Activated naive CD8-positive, alpha-beta T cell treated with anti-CD3 and anti-CD28 coated beads for 36 hours (primary cell): ENCODE measurements at places on chromosomes 6 and 20. TPM values are rescaled to one million over a fixed set of nuclear protein-coding genes. Genes with fewer than 3 reads are reported as not detected.

- DNase-seq: no peak
Observed at GRCh38 chr6:36598326-36598725, 4.2 kb downstream of the SRSF3 start.

- DNase-seq: no peak
Observed at GRCh38 chr6:139852488-139853140, 478.2 kb upstream of the CITED2 start.

GRCh38 chr6:7921632-7922092 lies 11.1 kb upstream of the TXNDC5 start:
- no peak for DNase-seq

- no peak for DNase-seq
Observed at GRCh38 chr6:51459958-51460357, 627.5 kb downstream of the PKHD1 start.

- no peak for DNase-seq
Observed at GRCh38 chr6:23340271-23340670, 770.9 kb downstream of the HDGFL1 start.

DNA sequence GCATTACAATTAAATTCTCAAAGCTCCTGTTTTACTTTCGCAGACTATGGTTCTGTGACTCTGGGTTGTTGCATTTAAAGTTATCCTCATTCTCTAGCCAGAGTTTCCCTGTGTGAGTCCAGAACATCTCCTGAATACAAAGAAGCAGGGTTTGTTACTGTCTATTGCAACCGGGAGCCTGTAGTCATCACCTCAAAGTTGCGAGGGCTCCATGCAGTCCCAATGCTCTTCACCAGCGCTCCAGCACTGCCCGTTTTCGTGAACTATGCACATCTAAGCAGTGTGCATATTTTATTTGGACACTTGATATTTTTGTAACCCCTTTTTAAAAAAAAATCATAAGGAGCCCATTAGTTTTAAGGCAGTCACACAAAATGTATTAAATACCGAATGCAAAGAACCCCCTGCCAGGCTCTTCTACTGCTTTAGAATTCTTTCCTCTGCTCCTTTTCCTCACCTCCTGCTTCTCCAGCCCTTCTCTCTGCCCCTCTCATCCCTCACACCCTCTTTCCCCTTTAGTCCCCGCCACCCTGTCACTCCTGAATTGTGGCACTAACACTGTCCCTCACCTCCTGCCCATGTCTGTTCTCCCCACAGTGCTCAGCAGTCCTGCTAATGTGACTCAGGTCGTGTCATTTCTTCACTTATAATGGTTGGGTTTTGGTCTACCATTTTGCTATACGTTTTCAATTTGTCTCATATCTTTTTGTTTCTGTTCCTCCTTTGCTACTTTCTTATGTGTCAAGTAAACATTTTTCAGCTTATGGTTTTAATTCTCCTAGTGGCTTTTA lies 1.1 kb upstream of the HLA-C start:
- DNase-seq: peak; percentile 20

GRCh38 chr6:99790679-99791078 lies 184.0 kb downstream of the PRDM13 start:
- no peak for DNase-seq

DNA sequence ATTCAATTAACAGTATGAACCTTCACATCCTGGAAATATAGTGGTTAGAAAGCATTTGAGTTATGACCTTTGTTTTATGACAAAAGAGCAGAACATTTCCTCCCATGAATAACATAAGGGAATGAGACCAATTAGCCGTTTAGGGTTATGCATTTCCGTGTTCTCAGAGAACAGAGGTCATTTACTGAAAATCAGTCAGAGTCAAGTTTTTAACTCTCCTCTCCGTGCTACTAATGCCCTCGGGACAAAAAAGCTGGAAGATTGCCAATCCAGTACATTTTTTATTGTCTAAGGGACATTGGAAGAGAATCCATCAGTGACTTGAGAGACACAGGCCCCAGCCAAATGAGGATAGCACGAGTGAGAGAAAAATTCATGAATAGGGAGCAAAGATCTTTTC lies 632.7 kb downstream of the RFPL4B start:
- no peak for DNase-seq

GRCh38 chr6:129340983-129341382 lies 369.0 kb downstream of the ARHGAP18 start:
- no peak for DNase-seq

GRCh38 chr20:61881416-61881815 lies 184.3 kb downstream of the TAF4 start:
- no peak for DNase-seq

DNA sequence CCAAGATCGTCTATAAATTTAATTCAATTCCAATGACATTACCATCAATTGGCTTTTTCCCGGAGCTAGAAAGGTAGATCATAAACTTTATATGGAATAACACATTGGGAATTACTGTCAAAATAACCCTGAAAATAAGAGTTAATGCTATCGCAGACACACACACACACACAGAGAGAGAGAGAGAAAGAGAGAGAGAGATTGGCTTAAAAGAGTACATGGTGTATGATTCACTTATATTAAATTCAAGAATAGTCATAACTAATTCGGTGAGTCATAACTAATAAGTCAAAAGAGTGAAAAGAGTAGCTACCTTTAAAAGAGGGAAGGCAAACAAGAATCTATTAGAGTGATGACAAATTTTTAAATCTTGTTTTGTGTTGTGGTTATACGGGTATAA lies 425.5 kb downstream of the TBC1D32 start:
- no peak for DNase-seq

DNA sequence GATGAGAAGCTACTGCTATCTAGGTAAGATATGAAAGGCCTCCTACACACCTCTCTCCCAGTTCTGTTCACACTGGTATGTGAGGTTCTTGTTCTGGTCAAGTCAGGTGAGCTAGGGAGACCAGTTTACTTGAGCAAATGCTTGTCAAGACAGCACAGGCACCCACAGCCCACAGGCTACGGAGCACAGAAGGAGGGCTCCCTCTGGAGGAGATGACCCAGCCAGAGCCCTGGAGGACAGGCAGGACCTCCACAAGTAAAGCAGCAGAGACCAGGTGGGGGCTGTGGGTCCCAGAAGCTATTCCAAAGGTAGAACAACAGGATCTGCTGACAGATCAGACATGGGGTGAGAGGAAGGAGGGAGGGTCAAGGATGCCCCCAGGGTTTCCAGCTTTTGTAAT lies 13.2 kb downstream of the MMP24OS start:
- no peak for DNase-seq

GRCh38 chr6:109526905-109527628 lies 44.0 kb upstream of the ZBTB24 start:
- DNase-seq: peak; percentile 30

DNA sequence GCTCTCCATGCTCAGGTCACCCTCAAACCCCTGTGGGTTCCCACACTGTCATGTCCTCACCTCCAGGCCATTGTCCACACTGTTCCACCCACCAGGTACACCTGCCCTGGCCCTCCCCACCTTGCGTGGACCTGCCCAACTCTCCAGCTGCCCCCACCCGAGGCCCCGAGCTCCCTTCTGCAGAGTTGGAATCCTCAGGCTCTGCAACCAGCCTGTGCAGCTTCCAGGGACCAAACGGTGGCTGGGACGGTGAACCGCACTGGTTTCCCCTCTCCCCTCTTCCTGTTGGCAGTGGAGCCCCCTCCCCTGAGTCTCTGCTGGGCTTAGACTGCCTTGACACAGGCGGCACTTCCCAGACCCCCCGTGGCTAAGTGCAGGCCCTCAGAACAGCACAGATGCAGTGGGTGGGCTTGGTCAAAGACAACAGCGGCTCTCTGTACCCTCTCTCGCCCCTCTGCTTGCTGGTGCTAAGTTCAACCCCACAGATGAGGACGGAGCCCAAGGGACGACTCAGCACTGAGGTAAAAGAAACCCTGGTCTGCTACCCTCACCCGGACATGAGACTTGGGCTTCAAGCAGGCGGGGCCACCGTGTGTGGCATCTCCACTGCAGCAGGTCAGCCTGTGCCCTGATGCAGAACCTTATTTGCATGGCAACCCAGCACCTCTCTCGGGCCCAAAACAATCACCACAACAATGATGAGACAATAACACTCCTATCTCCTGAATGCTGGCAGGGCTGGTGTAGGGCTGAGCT lies 11.0 kb downstream of the ZBP1 start:
- DNase-seq: no peak

DNA sequence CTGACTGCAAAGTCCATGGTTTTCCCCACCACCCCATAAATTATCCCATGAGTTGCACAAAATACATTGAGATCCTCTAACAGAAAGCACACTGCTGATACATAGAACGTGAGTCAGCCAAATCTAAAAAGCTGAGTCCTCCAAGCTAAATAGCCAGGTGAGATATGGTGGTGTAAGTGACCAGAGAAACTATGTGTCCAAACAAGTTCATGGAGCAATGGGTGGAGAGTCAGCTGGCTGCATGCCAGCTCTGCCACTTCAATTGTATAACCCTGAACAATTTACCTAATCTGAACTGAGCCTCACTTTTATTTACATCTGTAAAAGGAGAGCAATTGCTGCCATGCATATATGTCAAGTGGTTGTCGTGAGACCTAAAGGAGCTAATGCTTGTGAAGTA lies 9.7 kb downstream of the SNAP25 start:
- no peak for DNase-seq

DNA sequence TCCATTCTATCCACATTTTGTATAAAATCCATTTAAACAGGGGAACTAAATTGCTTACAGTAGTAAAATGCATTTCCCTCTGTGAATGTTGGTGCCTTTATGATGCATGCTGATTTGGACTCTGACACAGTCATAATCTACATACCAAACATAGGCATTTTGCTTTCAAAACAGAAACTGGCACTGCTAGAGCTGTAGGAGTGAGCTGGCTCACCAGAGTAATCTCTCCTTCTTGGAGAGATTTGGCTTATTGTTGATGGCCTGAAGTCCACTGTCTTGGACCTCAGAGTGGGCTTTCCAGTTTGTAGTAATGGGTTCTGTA lies 363.2 kb upstream of the FLRT3 start:
- DNase-seq: no peak

DNA sequence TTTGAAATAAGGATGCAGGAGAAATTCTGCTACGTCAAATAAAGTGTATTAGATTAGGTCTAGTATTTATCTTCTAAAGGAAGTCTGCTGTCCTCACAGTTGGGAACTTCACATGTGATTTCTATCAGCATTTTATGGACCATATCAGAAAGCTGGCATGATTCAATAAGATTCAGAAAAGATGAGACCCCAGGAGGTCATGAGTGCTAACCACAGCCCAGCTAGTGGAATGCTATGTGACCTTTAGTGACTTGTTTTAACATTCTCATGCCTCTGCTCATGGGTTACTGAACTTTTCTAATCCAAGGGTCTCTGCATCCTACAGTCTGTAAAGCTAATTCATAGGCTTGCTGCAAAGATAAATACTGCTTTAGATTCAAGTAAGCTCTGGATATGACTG lies 150.1 kb downstream of the GMPR start:
- DNase-seq: no peak

DNA sequence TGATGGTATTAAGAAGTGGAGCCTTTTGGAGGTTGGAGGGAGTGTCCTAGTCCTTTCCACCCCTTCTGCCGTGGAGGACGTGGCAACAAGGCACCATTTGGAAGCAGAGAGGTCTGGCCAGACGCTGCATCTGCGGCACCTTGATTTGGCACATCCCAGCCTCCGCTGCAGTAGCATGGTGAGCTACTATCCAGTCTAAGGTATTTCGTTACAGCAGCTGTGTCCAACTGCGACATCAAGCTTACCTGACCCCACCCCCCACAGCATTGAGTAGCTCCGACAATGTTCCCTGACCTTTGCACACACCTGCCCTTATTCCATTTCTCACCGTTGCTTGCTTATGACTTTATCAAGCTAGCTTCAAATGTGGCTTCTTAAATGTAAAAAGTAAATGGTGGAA lies 29.8 kb upstream of the SYNJ2 start:
- no peak for DNase-seq

- no peak for DNase-seq
Observed at GRCh38 chr6:150373260-150373701, 4.5 kb downstream of the IYD start.

- no peak for DNase-seq
Observed at GRCh38 chr6:129513471-129513870, 196.5 kb downstream of the ARHGAP18 start.

DNA sequence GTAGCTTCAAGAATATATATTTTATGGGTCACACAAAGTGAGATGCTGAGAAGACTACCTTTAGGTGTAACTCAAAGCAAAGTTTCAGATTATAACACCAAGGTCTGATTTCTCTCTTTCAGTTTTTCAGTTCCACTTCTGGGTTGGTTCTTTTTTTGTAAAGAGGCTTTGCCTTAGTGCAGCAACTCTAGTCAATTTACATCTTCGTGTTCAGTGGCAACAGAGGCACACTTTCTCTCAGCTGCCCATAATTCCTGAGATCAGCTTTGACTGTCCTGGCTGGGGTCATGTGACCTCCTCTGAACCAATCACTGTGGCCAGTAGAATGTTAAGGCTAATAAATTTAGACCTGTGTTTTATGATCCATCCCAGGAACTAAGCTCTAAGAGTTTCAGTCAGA lies 120.2 kb downstream of the TINAG start:
- no peak for DNase-seq

- DNase-seq: no peak
Observed at GRCh38 chr6:144302701-144303372, 17.7 kb downstream of the UTRN start.

- DNase-seq: peak; percentile 41
Observed at GRCh38 chr6:53410508-53411258, 61.9 kb upstream of the ELOVL5 start.

DNA sequence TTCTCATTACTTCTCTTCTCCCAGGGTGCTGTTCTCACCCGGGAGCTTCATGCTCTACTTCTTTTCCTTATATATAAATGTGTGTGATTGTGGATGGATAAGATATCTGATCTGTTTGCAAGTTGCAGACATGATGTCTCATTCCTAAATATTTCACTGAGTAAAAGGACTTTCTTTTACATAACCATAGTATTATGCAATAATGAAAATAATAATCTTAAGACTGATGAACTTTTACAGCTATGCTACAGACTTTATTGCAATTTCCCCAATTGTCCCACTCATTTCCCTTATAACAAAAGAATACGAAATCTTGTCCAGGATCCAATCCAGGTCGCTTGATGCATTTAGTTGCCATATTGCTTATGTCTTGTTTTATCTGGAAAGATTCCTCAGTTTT lies 284.5 kb upstream of the JAG1 start:
- DNase-seq: no peak

DNA sequence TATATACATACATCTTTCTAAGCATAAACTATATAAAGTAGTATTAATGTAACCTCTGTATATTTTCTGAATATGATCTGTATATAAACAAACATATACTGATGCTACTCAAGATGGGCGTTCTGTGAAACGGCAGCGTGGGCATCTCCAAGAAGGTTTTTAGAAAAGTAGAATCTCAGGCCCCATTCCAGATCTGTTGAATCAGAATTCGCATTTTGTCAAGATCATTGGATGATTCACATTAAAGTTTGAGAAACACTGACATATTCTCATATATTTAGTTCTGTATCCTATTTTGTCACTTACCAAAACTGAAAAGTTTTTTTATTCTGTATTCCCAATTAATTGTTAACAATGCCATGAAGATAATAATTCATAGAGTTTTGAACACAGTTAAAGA lies 5.5 kb downstream of the C6orf141 start:
- no peak for DNase-seq

Gene SMLR1
- total RNA-seq: not detected

Gene SLC17A2
- total RNA-seq: not detected

Gene ZBTB12
- 3.1 TPM for total RNA-seq

Gene SCRT2
- not detected for total RNA-seq

Gene CALHM5
- total RNA-seq: not detected

Gene TP53RK
- total RNA-seq: 13.4 TPM

Gene RUNX2
- 5.8 TPM for total RNA-seq

Gene FARS2
- 18.4 TPM for total RNA-seq

Gene OPN5
- total RNA-seq: not detected

Gene KCNK15
- total RNA-seq: 0.31 TPM

Gene FKBP1C
- total RNA-seq: 1.5 TPM

Gene SRMS
- not detected for total RNA-seq

Gene SIRPD
- not detected for total RNA-seq
